ENCODE measurements at places on chromosomes 4 and X.

- DNase-seq: no peak
These were observed 1928.2 kb upstream of the TENM3 start for GRCh38 chr4:180314972-180315371.

DNA sequence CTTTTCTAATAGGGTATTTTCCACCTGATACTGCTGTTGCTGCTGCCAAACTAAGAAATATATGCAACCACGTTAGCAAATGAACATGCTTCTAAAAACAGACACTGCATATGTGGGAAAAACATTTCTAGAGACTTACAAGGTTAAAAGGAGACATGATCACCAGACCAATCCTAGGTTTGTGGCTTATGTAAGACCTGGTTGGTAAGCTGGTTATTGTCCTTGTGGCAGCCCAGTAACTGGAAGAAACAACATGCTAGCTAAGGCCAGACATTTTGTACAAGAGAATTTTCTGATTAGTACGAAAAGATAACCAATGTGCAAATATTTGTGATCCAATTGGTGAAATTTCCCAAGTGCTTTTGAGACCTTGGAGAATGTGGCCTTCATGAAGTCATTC, 112.0 kb downstream of the AFF2 start:
- no peak for DNase-seq

GRCh38 chrX:119118780-119119395, 8.7 kb downstream of the KIAA1210 start:
- peak; percentile 1 for DNase-seq

GRCh38 chr4:84632092-84632491, 49.2 kb downstream of the CDS1 start:
- DNase-seq: no peak

- no peak for DNase-seq
These were observed 801.9 kb downstream of the TECRL start for GRCh38 chr4:63607169-63607872.

DNA sequence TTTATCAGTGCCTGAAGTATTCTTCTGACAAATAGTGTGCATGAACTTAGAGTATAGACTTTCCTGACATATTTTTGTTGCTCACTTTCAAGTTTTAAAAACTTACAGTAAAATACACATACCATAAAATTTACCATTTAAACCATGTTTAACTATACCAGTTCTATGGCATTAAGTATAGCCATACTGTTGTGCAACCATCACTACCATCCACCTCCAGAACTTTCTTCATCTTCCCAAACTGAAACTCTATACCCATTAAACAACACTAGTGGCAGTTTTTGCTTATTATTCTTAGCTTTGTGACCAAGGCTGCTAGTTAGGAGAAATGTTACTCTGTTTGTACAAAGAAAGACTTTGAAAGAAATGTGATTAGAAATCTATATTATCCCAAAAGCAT, 25.8 kb downstream of the ATP7A start:
- no peak for DNase-seq

Measured in nucleus accumbens (tissue), 56 donors.